CD4-positive, alpha-beta T cell treated with Interleukin-2 at 100 ng/mL for 4 hours (primary cell): ENCODE measurements at places on chromosomes 4 and X.

GRCh38 chr4:73248821-73249220 lies 9.8 kb downstream of the ANKRD17 start:
- DNase-seq = no peak

- no peak for DNase-seq
These were observed 54.1 kb downstream of the SYTL5 start for GRCh38 chrX:38060331-38060878.

- no peak for DNase-seq
These were observed 553.6 kb upstream of the BOD1L1 start for GRCh38 chr4:14180983-14181601.

DNA sequence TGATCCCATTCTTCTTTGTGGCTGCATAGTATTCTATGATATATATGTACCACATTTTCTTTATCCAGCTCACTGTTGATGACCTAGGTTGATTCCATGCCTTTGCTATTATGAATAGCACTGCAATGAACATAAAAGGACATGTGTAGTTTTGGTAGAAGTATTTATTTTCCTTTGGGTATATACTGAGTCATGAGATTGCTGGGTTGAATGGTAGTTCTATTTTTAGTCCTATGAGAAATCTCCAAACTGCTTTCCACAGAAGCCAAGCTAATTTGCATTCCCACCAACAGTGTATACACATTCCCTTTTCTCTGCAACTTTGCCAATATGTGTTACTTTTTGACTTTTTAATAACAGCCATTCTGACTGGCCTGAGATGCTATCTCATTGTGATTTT lies 278.3 kb downstream of the PCDH18 start:
- no peak for DNase-seq

DNA sequence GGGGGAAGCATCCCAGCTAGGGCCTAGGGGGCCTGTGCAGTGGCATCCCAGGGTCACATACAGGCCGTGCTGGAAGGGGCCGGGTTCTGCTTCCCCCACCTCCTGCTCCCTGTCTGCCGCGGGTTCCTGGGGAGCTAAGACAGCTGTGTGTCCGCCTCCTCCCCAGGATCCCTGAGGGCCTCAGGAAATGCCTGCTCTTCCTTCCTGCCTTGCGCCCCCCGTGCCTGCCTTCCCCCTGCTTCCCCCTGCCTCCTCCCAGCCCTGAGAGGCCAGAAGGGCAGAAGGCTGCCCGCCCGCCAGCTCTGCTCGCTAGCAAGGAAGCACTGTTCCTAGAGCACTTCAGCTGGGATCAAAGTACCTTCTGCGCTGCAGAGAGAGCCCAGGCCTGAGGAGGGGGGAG lies 2.9 kb upstream of the BGN start:
- no peak for DNase-seq

- DNase-seq = no peak
These were observed 860.0 kb upstream of the POU3F4 start for GRCh38 chrX:82648062-82648461.
